NCI-H1436 treated with DMSO at 0.1 percent for 48 hours (cell line): ENCODE measurements at places on chromosomes 6 and 20.

- DNase-seq, result no peak
Measured at GRCh38 chr20:3248993-3249347, 10.0 kb upstream of the SLC4A11 start.

DNA sequence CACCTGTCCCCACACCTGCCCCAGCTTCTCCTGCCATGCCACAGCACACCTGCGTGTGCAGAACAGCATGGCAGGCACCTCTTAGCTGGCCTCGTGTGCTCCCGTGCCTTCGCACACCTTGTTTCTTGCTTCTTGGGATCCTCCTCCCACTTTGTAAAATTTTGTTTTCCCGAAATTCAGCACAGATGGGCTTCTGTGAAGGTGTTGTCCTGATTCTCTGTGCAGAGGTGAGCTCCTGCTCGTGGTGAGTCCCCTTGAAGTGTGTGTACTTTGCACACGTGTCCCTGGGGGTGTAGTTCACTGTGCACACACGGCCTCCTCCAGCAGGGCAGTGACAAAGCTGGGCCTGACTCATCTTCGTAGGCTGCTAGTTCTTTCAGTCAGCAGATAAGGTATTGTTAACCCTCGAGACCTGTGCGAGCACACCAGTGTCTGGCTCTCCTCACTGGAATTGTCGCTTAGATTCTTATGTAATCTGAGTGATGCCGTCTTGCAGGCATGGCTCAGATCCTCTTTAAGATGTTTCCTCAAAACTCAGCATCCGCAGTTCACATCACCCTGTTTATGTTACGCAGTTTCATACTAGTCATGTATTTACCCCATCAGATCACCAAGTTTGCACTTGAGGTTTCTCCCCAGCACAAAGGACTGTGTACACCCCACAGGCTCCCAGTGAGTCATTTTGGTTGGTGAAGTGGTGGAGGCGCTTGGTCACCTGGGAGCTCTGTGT is 77.7 kb downstream of the CDYL start:
- no peak for DNase-seq

DNA sequence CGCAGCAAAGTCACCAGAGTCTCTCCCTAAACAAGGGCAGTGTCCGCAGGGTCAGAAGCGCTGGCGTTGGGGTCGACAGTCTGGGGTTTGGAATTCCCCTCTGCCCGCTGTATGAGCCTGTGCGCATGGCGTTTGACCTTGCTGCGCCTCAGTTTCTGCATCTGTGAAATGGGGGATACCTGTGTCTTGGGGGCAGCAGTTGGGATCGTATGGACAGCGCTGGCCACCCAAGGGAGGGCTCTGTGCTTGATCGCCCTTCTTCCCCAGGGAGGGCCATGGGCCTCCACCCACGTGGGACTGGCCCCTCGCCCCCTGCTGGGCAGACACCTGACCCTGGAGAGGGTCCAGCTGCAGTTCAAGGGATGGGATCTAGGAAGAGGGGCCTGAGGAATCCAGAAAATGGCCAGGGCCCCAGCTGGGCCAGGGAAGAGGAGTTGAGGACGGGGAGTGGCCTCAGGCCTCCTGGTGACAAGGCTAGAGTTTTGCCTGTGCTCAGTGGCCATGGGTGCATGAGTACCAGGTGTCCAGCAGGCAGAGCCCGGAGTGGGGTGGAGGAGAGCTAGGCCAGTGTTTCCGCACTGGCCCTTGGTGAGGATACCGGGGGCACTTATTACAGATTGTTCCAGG is 26.4 kb upstream of the PHACTR3 start:
- DNase-seq, result no peak

- no peak for DNase-seq
Measured at GRCh38 chr6:163354761-163355425, 59.6 kb upstream of the QKI start.

GRCh38 chr6:168004023-168004422 is 6.6 kb downstream of the KIF25 start:
- DNase-seq, result no peak

DNA sequence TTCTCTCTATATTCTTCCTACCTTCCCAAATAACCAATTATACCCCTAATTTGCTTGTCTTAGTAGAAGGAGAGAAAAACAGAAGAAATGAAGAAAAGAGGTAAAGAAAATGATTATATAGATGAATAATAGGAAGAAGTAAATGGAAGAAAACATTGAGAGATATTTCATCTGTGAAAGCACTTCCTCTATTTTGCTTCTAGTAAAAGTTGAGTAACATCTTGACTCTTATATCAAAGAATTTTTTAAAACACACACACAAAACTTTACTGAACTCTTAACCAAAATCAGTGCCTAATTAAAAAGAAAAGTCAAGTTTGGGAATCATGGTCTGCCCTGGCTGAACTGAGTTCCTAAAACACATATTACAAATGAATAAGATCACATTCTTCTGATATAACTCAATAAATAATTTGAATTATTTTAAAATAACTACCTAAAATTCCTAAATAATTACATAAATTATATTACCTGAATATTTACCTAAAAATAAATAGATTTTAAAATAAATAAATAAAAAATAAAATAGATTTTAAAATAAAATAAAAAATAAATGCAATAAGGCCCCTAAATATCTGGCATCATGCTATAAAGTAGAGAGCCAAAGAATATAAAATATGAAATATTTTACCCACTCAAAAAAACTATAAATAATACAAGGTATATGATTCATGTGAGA is 8.8 kb downstream of the SLC17A2 start:
- DNase-seq, result no peak

DNA sequence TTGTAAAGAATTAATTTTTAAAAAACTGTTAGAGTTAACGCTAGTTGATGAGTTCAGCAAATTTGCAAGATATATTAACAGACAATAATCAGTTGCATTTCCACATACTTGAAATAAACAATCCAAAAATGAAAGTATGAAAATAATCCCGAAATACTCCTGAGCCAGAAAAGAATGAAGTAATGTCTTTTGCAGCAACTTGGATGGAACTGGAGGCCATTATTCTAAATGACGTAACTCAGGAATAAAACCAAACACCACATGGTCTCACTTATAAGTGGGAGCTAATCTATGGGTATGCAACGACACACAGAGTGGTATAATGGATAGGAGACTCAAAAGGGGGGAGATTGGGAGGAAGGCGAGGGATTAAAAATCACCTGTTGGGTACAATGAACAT is 872.9 kb upstream of the GJE1 start:
- no peak for DNase-seq

GRCh38 chr20:3014662-3015061 is 28.8 kb upstream of the GNRH2 start:
- no peak for DNase-seq

GRCh38 chr6:110430236-110430635 is 14.9 kb upstream of the DDO start:
- peak; percentile 28 for DNase-seq

DNA sequence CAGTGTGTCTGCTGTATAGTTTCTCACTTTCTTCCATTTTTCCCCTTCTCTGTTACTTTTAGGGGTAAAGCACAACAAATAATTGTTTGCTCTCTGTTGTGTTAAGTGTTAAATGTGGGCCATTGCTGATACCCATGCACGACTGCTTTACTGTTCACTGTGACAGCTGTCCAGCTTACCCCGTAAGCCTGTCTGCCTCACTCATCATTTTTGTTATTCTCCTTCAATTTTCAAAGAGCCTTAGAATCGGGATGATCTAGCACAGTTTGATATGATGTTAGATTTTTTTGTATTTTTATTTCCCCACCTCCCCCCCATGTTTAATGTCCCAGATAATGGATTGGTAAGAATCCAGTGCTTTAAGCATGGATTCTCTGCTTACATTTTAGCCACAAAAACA is 41.2 kb upstream of the MLIP start:
- DNase-seq, result no peak

DNA sequence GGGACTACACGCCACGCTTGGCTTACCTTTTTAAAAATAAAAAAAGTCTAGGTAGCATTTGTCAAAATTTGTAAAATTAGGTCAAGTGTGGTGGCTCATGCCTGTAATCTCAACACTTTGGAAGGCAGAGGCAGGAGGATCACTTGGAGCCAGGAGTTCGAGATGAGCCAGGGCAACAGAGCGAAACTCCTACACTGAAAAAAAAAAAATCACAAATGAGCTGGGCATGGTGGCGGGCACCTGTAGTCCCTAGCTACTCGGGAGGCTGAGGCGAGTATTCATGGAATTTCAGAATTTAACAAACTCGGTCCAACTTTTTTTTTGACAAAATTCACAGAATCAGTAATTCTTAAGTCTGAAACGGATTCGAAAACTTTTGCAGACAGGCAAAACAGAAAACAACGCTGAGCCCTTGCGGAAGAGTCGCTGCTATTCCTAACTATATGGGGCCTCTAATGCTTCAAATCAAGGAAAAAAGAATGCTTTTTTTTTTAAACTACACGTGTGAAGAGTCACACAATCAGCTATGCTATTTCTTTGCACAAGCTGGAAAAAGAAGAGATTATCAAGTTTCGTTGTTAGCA is 62.9 kb downstream of the GTF2H5 start:
- no peak for DNase-seq

DNA sequence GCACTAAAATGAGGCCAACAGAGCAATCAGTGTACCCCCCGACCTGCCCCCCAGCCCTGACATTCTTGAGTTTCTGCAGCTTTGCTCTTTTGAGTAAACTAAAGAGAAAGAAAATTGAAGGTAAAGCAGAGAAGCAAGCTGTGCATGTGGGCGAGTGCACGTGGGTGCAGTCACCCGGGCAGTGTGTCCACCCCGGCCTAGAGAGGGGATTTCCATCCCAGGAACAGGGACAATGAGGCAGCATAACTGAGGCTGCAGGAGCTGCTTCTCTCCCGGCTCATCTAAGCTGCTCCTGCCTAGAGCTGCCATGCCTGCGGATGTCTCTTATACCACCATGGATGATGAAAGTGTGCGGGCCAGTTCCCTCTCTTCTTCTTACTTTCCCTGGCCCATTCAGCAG is 16.8 kb downstream of the CASS4 start:
- no peak for DNase-seq

DNA sequence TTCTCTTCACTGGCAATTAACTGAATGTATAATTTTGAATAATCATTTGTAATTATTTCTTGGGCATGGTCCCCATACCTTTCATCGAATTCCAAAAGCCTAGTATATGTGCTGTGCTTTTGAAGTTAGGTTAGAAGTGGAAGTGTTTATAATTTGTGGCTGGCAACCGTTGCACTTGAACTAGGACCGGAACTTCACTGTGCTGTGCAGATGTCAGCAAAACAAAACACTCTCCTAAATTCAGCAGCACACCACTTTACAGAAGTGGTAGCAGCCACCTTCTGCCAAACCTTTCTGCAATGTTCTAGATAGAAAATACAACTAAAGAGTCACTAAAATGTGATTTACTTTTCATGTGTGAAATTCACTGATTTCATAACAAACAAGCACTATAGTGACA is 111.9 kb downstream of the FAM83B start:
- DNase-seq, result no peak

DNA sequence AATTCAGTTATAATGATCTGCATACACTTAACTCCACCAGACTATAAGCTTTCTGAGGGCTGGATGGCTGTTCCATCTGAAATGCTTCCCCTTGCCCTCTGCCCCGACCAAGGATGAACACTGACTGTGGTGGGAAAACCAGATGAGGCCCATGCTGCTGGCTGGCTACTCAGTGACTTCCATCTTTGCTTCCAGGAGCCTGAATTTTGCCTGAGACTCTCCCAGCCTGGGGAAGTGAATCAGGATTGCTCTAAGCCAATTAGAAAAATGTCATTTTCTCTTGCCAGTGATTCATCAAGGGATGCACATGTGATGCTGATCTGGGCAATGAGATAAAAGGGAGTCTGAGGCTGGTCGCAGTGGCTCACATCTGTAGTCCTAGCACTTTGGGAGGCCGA is 1.7 kb upstream of the TOMM34 start:
- no peak for DNase-seq

DNA sequence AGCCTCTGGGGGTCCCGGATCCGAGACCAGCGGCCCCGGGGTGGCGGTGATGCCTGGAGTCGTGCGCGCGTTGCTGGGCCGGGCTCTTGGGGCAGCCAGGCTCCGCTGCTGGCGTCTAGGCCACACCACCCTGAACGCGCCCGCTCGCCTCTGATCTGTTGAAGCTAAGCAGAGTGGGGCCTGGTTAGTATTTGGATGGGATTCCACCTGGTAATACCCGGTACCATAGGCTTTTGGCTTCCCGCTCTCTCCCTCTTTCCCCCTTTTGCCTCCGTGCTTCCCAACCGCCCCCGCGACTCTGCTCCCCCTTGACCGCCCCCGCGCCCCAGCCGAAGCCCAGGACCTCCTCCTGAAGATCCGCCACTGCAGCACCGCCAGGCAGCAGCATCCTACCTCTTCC is 1383.5 kb upstream of the DEFB115 start:
- DNase-seq, result no peak

DNA sequence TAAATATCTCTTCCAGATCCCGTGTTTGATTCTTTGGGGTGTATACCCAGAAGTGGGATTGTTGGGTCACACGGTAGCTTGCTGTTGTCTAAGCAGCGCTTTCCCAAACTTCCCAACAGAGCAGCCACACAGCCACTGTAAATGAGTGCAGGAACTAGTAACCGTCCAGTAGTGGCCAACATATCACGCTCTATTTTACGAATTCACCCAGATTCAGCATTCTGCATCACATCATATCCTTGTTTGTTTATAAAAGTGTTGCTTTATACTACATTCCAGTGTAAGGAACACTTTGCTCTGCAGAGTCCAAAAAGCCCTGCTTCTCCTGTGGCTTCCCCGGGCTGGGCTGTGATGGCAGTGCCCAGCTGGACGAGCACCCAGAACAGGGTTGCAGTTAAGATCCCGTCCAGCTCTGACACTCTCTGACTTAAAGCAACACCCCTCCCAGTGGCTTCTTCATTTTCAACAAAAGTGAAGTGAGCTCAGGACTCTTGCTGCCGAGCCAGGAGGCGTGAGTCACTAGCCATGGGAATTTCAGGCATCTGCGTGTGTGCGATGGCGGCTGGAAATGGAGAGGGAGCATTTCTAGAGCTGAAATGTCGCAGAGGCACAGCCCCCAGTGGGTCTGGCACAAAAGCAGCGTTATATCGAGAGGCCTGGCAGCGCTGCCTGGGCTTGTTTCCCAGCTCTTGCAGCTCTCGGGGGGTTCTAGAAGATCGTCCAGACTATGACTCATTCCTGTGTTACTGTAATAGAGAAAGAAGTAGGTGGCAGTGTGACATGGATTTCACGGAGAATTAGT is 216.3 kb upstream of the ECI2 start:
- DNase-seq, result no peak

DNA sequence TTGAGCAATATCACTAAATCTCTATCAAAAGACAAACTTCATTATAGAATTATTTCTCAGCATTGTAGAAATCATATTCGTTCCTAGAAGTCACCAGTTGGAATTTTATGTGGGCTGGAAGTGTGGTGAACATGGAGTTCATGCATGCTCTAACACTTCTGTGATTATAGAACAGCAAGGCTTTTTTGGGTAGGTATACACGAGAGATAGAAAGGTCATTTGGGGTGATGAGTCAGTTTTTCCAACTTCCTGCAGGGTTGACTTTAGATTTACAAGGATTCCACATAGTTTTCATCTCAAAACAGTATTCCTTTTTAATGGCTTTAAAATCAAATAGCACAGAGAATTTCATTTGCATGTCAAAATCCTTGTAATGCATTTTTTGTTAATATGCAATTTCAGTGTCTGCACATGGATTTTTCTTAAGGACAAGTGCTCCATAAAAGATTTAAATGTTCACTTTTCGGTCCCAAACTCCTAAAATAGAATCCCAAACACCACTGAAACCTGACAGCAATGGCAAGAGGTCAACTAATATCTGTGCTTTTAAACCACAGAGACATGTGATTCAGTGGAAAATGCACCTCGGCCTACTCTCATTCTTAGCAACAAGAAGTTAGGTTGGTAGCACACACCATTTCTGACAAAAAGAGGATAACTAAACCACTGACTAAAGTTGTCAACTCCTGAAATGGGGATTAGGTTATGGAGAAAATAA is 211.0 kb downstream of the MOXD1 start:
- no peak for DNase-seq

GRCh38 chr20:8671370-8671961 is 397.4 kb upstream of the PLCB4 start:
- no peak for DNase-seq
